ENCODE measurements at places on chromosomes 3 and 15. TPM values are rescaled to one million over a fixed set of nuclear protein-coding genes. Genes with fewer than 3 reads are reported as not detected.

The SLC38A3 gene
- total RNA-seq: 8.1 TPM

The SCN11A gene
- total RNA-seq: 0.63 TPM

The LRRK1 gene
- total RNA-seq: 1.6 TPM

The BSN gene
- 23.5 TPM for total RNA-seq

The C2CD4B gene
- 1.6 TPM for total RNA-seq

The CPLX3 gene
- 1.6 TPM for total RNA-seq

The SLITRK3 gene
- 4.7 TPM for total RNA-seq

The DTWD1 gene
- total RNA-seq: 32.9 TPM

The TMEM158 gene
- total RNA-seq: 21.3 TPM
